KG1 (cell line): ENCODE measurements at places on chromosomes 6 and 20.

GRCh38 chr20:62232770-62233645, 5.3 kb upstream of the OSBPL2 start:
- DNase-seq, result no peak

GRCh38 chr6:152004896-152005295, 197.4 kb downstream of the ESR1 start:
- no peak for DNase-seq

DNA sequence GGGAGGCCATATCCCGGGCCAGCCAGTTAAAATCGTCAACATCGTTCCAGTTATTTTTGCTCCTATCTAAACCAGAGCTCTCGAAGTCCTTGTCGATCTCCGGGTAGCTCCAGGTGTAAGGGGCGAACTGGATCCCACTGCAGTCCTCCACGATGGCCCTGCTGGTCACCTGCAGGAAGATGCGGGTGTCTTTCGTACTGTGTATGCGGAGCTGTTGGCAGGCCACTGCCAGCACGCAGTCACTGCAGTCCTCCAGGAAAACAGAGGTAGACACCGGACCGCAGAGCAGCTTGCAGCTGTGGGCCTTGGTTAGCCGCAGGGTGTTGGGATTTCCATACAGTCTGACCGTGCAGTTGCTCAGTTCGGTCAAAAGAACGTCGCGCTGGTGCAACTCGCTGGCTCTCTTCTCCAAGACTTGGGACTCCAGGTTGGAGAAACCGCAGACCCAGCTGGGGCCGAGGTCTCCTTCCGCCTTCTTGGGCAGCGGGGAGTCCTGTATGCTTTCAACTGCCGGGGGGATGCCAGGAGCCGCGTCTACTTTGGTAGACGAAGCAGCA, 742 bp downstream of the TBCC start:
- DNase-seq, result peak; percentile 60

GRCh38 chr6:165743366-165743898, 80.4 kb upstream of the PDE10A start:
- no peak for DNase-seq

DNA sequence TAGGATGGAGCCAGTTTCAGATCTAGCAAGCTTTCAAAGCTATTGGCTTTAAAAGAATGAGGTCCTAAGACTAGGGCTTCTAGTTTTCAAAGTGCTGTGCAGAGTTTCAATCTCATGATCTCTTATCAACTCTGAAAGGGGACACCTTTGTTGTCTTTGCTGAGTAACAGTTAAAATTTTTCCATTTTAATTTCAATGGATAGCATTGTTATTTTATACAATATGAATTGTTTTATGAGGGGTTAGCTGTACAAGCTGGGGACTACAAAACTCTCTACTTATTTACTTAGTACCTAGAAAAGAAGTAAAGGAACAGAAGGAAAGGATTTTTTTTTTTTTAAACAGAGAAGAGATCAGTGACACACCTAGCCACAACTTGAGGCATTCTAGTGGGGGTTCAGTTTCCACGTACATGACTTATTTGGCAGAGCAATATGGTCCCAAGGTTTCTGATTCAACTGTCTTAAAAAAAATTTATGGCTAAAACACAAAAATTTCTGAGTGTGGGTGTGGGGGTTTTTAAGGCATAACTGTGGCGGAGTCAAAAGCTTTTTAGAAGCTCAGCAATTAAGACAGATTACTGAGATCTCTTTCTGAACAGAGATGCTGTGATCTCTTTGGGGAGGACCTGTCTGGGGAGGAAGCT, 46.1 kb upstream of the JAG1 start:
- DNase-seq, result no peak

DNA sequence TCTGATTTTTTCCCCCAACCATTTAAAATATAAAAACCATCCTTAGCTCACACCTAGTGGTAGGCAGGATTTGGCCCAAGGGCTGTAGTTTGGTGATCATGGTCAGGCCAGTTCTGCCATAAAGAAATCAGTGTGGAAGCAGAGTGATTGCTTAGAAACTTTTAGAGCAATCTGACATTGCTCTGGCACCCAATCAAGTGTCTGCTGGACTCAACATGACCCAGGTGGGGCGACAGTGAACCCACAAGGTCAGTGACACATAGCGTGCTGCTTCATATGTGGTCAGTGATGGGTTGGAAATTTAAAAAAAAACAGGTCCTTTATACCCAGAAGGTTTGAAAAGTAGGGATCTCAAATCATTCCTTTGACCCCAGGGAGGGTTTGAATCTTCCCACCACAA, 107.9 kb downstream of the BANF2 start:
- no peak for DNase-seq

GRCh38 chr20:21840991-21841390, 135.5 kb downstream of the PAX1 start:
- DNase-seq, result no peak

DNA sequence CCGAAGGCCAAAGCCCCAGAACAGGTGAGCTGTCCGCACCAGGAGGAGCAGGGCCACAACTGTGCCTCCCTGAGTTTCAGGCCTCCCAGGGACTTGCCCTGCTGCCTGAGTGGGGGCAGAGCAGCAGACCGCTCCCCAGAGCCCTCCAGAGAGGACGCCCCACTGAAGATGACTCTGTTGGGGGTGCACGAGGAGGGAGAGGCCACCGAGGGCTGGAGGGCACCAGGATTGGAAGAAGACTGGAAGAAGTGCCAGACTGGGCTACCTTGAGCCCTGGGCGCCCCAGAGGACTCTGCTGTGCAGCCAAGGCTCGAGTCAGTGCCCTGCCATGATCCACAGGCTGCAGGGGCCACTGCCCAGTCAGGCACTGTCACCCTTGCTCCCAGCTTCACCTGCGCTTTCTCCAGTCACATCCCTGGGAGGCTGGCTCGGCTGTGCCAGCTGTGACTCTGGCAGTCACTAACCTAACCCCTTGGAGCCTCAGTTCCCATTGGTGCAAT, 11.3 kb downstream of the CST7 start:
- DNase-seq, result no peak

DNA sequence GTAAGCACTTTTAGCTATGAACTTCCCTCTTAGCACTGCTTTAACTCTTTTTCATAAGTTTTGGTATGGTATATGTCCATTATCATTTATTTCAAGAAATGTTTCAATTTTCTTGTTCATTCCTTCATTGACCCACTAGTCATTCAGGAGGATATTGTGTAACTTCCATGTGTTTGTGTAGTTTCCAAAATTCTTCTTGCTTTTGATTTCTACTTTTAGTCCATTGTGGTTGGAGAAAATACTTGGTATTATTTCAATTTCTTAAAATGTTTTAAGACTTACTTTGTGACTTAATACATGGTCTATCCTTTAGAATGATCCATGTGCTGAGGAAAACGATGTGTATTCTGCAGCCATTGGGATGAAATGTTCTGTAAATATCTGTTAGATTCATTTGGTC, 176.5 kb downstream of the CENPW start:
- no peak for DNase-seq

- no peak for DNase-seq
Observed at GRCh38 chr6:33683051-33683571, 28.4 kb downstream of the UQCC2 start.

DNA sequence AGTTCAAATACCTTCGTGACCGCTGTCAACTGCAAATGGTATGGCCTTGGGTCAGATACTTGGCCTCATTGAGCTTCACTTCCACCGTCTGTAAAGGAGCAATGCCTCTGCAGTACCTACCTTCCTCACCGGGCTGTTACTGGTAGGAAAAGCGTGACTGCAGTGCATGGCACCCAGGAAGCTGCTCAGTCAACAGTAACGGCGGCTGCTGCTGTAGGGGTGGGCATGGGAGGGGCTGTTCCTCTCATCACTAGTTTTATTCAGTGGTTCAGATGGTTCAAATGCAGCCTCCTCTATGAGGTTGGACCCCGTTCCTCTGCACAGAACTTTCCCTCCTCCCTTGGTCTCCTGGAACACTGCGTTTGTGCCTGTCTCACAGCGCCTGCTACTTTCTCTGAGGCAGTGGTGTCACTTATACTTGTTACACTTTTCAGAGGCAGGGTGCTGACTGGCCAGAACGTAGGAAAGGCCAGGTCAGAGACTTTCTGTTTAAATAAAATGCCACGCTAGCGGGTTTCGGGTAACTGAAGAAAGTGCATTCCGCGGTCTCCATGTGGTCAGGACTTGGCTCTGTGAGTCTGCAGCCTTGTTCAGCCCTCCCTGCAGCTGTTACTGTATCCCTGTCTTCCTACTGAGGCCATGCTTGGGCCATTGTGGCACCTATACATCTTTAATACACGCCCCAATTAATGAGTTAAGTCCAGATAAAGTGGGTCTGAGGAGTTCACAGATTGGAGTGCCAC, 279.6 kb downstream of the NRN1 start:
- no peak for DNase-seq

- DNase-seq, result no peak
Observed at GRCh38 chr6:115945306-115945705, 115.4 kb downstream of the FRK start.

GRCh38 chr6:82396964-82397751, 33.5 kb downstream of the TPBG start:
- DNase-seq, result no peak

- no peak for DNase-seq
Observed at GRCh38 chr6:142297996-142298753, 3.6 kb upstream of the ADGRG6 start.

DNA sequence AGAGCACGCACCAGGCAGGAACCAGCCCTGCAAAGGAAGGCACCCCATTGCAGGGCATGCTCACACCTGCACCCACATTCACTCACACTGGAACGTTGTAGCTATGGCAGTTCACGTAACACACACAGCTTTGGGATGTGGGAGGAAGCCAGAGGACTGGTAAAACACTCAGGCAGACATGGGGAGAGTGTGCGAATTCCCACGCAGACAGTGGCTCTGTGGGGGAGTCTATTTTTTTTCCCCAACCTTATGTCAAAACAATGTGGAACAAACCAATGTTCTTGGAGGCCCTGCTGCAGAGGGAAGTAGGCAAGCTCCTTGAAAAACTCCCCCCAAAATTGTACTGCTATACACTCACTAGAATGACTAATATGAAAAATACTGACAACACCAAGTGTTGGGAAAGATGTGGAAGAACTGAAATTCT, 91.0 kb downstream of the PPP1R14C start:
- no peak for DNase-seq

- no peak for DNase-seq
Observed at GRCh38 chr20:62239278-62239879, 1.1 kb downstream of the OSBPL2 start.

- DNase-seq, result no peak
Observed at GRCh38 chr6:115706324-115706723, 354.4 kb downstream of the FRK start.

DNA sequence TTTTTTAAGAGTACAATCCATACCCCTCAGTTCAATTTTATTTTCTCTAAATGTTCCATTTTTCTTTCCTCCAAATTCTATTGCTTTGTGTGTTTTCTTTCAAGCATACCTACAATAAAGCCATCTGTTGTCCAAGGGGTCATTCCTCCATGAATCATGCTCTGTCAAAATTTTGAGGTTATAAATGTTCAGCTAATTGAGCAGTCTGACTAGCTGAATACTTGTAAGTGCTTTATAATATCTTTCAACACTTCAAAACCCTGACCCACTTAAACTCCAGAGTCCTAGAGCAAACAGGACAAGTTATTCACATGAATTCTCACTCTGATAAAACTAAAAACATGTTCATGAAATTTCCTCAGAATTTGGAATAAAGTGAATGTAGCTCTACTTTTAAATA, 33.4 kb upstream of the EYA4 start:
- no peak for DNase-seq

DNA sequence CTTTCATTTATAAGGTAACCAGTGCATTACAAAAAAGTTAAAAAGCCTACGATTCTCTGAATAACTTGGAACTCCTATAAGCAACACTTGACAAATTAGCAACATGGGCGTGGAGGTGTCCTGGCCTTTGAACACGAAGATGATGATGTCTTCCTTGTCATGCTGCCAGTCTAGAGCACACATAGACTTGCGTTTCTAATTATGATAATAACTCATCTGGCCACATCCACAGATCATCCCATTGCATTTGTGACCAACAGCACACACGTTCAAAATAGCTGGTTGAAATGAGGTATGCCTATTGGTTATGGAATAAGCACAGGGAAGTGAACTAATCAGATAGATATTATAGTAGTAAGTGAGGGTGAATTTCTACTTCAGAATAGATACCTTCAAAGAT, 608.9 kb downstream of the PRKN start:
- no peak for DNase-seq

- no peak for DNase-seq
Observed at GRCh38 chr6:157550114-157550989, 169.4 kb downstream of the ZDHHC14 start.
